Left hindlimb (tissue), 1 donor: ENCODE measurements at places on chromosomes 2 and 18.

GRCh38 chr2:189527812-189528592, 52.6 kb downstream of the SLC40A1 start:
- DNase-seq: no peak

DNA sequence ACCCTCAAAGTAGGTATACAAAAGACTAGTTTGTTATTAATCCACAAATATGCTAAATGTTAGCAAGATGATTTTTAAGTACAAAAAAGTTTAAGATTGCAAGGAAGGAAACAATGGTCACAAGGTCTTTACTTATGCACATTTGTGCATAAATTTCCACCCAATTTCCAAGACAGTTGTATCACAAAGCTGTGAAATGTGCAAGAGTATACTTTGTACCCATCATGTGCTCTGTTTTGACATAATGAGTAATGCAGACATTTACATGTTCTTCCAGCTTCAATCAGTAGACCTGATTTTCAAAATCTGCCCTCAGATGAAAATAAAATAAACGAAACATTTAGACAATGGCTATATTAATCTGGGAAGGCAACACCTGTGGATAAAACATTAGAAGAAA, 27.0 kb downstream of the SLC5A7 start:
- no peak for DNase-seq

DNA sequence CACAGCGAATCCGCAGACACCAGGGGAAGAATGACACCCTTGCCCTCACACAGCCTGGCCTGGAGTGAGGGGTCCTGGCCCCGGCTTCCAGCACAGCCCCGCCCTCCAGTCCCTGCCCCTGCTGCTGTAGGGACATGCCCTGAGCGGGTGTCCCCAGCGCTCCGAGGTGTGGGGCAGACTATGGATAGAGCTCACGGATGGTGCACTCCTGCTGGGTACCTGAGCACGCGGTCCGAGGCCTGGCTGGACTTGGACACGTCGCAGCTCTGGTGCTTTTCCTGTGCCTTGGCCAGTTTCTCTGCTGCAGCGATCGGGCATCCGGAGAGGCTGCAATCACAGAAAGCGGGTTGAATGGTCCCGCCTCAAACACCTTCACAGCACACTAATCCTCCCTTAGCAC, 165.7 kb upstream of the PXDN start:
- no peak for DNase-seq

DNA sequence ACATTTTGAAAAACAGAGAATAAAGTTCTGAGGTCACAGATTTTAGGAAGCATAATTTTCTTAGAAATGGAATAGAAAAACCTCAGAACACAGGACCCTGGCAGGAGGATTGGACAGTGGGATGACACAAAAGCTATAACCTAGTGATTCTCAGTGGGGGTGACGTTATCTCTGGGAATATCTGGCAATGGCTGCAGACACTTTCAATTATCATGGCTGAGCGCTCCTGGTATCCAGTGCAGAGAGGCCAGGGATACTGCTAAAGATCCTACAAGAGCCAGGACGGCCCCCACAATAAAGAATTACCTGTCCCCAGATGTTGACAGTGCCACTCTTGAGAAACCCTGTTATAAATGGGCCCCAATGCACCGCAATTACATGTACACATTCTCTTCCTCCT, 117.2 kb upstream of the SPRED2 start:
- no peak for DNase-seq

GRCh38 chr2:69164061-69164778, 151.2 kb downstream of the ANTXR1 start:
- no peak for DNase-seq

- no peak for DNase-seq
These were observed 1268.3 kb upstream of the ACVR2A start for GRCh38 chr2:146576339-146577111.

- DNase-seq: no peak
These were observed 34.3 kb upstream of the PIEZO2 start for GRCh38 chr18:11183637-11184036.

- no peak for DNase-seq
These were observed 128.6 kb upstream of the EPC2 start for GRCh38 chr2:148515976-148516375.

- no peak for DNase-seq
These were observed 56.2 kb upstream of the ID2 start for GRCh38 chr2:8625399-8626300.

GRCh38 chr2:219214141-219214540, 4.6 kb downstream of the ABCB6 start:
- DNase-seq: no peak

DNA sequence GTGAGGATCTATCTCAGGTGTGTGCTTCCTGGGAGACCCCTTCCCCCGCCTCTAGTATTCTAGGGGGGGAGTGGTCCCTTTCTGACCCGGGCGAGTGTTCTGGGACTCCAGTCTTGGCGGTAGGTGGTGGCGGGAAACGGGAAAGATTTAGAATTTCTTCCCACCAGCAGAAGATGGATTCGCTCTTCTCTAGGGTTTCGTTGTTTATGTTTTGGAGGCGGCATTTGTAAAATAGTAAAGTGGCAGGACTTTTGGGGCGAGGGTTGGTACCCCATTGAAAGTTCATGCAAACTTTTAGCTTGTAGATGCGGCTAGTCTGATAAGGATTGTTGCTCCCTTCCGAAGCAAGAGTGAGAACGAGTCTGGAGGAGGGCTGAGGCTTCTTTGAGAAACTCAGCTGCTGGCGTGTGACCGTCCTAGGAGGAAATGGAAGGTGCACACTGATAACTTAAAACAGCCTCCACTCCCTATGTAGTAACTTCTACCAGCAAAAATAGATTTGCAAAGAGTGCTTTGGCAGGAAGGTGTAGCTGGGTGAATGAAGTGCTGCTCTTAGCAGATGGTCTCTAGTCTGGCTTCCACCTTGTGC, 412 bp downstream of the GPD2 start:
- no peak for DNase-seq

DNA sequence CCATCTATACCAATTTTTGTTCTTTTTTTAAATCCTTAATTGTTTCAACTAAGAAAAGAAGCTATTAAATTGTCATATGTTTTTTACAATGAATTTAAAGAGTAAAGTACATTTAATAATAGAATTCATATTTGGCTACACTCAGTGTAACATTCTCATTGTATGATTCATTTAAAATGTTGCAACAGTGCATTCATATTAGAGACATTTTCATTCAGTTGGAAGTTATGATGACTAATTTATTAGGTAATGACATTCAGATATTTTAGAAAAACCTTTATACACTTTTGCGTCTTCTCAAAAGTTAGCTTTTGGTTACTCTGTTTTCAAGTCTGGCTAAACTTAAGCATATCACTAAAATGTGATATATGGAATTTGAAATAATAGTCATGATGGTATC, 887.5 kb upstream of the NRXN1 start:
- no peak for DNase-seq

DNA sequence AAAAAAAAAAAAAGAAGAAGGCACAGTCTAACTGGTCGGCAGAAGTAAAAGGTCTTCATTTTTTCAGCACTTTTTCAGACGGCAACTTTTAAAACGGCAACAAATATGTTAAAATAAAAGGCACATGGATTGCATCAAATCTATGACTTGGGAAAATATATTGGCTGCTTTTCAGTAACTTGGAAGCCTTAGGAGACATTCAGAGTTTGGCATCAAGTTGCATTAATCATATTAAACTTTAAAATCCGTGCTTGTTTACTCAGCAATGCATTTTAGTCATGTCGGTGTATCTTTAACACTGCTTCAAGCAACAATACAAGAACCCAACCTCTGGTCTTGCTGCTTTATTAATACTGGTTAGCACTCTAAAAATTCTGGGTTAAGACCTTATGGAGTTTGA, 111.1 kb downstream of the MEP1B start:
- DNase-seq: no peak

DNA sequence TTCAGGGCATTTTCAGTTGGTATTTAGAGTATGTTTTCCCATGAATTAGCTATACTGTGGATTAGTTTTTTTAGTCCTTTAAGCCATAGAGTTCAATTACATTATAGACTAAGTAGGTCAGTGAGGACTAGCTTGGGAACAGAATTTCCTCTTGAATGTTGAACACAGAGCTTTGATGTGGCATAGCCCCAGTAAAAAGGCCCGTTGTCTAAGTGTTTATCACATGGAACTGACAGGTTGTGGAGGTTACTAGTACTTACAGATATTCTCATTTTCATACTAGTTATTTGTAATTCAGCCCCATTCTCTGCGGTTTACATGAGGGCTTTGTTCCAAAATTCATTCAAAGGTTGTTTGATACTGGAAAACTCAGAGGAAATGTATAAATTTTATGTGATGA, 6.2 kb downstream of the INSIG2 start:
- no peak for DNase-seq

DNA sequence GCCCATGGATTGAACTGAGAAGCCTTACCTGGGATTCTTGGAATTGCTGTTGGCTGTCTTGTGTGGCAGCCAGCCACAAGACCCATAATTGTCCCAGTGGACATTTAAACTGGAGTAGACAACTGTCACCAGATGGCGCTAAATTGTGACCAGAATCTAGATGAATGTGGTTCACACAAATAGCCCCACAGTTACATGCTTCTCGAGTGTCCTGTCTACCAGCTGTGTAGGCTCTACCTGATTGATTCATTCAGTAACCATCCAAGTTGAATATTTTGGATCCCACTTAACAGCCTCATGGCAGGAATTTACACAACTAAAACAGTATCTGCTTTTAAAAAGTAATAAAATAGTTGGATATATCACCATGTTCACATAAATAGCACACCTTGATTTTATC, 73.2 kb downstream of the MAP4K4 start:
- DNase-seq: no peak

GRCh38 chr2:151336863-151337371, 20.5 kb upstream of the TNFAIP6 start:
- no peak for DNase-seq

- no peak for DNase-seq
These were observed 37.6 kb downstream of the CDH7 start for GRCh38 chr18:65788373-65788772.

DNA sequence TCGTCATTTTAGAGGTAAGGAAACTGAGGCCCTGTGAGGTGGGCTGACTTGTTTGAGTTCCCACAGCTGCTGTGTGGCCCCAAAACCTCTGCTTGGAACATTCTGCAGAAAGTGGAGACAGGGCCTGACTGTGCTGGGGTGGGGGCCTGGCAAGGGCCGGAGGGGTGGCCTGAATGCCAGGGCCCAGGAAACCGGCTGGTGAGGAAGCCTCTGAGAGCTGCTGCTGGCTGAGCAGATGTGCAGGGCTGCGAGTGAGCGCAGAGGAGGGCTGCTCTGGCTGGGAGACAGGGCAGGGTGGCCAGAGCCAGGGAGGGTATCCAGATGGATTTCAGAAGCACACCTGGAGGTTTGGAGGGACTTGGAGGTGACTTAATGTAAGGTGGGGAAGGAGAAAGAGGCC, 29.9 kb upstream of the INHBB start:
- DNase-seq: no peak

DNA sequence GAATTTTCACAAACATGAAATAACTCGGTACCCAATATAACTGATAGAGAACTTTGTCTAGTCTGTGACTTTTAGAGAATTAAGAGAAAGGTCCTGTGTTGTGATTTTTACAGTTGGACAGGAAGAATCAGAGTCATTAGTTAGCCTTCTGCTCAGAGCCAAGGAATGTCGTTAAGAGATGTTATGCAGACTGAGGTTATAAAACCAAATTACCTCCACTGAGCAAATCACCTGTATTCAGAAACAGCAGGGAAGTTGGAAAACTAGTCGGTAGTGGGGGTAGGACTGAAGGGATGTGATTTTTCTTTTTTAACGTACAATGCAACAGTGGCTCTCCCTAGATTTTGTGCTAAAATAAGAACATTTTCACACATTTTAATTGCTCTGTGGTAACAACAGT, 18.5 kb downstream of the TANK start:
- DNase-seq: no peak

GRCh38 chr2:134019871-134020270, 234.0 kb upstream of the MGAT5 start:
- no peak for DNase-seq

DNA sequence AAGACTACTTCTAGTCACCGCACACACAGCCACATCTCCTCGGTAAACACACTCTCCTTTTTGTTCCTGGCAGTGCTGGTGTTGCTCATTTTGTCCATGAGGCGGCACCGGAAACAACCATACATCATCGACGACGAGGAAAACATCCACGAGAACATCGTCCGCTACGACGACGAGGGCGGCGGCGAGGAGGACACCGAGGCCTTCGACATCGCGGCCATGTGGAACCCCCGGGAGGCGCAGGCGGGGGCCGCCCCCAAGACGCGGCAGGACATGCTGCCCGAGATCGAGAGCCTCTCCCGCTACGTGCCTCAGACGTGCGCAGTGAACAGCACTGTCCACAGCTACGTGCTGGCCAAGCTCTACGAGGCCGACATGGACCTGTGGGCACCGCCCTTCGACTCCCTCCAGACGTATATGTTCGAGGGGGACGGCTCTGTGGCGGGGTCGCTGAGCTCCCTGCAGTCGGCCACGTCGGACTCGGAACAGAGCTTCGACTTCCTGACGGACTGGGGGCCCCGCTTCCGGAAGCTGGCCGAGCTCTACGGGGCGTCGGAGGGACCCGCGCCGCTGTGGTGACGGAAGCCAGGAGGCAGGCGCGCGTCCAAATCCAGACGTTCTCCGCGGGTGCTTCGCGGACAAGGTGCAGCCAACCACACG, 221.0 kb downstream of the CDH20 start:
- DNase-seq: no peak

GRCh38 chr2:232892843-232893242, 22.8 kb downstream of the SNORC start:
- no peak for DNase-seq

DNA sequence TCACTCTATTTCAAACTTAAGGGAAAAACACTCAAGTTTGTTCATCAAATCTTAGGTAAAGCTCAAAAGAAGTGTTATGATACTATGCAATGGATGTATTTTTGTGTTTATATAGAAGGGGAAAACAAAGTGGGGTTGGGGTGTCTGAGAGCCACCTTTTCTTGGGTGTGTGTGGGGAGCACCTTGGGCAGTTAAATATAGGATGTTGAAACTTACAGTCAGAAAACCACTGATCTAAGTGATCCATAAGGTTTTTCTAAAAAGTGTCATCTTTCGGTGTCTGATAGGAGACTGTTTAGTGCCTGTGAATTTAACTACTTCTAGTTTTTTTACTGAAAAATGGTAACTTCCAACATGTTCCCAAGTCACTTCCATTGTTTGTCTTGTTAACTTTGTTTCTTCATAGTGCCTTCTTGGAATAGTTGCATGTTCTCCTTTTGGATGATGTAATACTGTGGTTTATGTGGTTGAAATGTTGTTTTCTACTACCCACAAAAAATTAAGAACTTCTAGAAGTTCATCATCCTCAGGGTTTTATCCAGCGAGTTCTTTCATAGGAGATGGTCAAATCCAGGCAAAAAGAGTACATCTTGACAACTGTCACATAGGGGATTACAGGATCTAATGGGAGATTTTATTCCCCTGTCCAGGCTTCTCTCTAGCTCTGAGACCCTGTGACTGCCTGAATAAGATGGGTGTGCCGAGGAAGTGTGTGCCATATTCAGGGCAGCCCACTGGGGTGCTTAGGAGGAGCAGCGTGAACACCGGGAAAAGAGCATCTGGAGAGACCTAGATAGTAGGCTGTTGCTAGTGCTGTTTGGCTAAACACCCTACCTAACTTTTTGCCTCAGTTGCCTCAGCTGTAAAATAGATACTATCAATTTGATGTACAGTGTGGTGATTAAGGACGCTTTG, 46.2 kb downstream of the CAB39 start:
- no peak for DNase-seq

GRCh38 chr2:208379192-208379591, 27.4 kb upstream of the PTH2R start:
- DNase-seq: no peak

- DNase-seq: no peak
These were observed 13.8 kb downstream of the HS1BP3 start for GRCh38 chr2:20637147-20637546.

- DNase-seq: no peak
These were observed 344.1 kb upstream of the REG3G start for GRCh38 chr2:78681386-78681785.
